ENCODE measurements at places on chromosomes 11 and 22.
A peak's percentile ranks its signal among the peaks of the same experiment; 100 is the strongest.

GRCh38 chr11:69510471-69511357 lies 29.3 kb downstream of the LINC01488 start:
- DNase-seq, result no peak

DNA sequence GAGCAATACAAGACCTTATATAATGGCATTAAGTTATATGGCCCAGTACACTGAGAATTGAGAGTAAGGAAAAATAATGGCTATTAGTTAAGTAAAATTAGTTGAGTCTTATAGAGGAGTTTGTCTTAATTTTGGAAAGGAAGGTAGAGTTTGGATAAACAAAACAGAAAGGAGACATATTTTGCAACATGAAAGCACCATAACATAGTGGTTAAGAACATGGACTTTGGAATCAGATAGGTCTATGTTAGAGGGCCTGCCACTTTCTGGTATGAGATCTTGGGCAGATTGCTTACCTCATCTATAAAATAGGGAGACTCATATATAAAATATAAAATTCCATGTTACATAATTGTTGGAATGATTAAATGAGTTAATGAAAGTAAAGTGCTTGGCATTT lies 68.9 kb downstream of the CSTPP1 start:
- DNase-seq, result no peak

GRCh38 chr11:14309425-14310192 lies 49.4 kb downstream of the RRAS2 start:
- no peak for DNase-seq

DNA sequence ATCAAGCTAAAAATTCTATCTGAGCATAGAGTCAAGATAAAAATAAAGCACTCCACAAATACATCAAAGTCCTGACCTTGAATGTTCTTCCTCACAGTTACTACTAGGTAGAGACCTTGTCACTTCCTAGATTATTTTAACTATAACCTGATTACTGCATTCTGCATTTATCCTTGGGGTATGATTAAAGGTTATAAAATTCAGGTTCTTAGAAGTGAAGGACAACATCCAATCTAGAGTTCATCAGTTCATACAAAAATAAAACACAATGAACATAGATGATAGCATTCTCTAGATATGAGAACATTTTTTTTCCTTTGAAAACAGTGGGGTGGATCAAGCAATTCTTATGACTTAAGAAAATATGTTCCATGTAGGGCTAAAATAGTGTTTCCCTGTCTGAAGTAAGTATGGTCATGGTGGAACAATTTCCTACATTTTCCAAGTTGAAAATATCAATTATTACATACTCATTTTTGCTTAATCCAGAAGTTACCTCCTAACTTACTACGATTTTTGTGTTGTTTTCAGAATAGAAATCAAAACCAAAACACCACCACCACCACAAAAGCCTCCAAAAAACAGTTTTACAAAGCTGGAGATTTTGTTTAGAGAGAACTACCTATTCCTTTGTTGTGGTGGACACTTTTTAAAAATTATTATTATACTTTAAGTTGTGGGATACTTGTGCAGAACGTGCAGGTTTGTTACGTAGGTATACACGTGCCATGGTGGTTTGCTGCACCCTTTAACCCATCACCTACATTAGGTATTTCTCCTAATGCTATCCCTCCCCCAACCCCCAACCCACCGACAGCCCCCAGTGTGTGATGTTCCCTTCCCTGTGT lies 112.0 kb upstream of the DDI1 start:
- no peak for DNase-seq

DNA sequence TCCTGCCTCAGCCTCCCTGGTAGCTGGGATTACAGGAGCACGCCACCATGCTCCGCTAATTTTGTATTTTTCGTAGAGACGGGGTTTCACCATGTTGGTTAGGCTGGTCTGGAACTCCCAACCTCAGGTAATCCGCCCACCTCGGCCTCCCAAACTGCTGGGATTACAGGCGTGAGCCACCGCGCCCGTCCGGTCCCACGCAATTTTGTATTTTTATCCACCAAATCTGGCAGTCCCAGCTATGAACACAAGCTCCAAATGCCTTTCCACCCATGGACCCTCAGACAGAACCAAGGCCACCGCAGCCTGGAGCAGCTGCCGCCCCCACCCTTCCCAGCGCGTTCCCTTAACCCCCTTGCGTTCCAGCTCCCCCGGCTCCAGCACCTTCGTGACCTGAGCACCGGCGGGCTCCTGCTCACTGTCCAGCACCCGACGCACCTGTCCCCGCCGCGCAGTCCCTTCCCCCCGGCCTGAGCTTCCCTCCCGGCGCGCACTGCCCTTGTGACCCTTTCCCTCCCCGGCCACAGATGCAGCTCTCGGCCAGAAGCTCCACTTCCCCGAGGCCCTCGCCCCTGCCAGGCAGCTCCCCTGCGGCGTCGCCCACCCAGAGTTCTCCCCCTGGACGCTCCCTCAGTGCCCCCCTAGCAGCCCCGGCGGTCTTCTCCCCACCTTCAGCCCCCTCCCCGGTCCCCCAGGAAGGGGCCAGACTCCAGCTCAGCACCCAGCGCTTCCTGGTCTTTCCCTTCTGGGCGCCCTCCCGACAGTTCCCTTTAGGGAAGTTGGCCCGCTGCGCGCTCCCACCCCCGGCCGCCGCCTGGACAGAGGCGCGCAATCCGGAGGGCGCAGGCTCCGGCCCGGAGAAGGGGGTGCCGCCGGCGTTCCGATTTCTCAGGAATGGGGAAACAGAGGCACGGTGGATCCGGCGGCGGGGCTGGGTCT lies 5.6 kb upstream of the ZBED4 start:
- no peak for DNase-seq

- DNase-seq, result no peak
Measured at GRCh38 chr11:765025-765801, 12.1 kb downstream of the GATD1 start.

DNA sequence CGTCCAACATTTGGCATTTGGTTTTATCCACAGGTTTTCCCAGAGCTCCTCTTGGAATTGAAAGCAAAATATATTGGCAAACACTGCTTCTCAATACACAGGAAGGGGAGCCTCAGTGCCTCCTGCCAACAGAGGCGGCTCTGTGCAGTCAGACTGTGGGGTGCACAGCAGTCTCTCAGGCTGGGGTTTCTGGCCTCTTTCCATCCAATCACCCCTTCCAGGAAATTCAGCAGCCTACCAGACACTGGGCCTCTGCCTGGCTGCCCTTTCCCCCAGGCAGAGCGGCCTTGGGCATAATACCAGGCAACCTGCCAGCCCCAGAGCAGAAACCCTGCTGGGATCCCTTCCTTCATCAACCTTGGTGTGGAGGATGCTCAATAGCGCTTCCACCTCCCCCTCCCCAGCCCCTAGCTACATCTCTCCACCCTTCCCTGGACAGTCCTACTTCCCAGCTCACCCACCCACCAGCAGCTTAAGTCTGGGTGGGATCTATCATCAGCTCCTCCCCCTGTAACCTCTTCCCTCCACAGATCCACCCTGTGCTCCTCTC lies 17.8 kb upstream of the RAPSN start:
- peak; percentile 76 for DNase-seq

DNA sequence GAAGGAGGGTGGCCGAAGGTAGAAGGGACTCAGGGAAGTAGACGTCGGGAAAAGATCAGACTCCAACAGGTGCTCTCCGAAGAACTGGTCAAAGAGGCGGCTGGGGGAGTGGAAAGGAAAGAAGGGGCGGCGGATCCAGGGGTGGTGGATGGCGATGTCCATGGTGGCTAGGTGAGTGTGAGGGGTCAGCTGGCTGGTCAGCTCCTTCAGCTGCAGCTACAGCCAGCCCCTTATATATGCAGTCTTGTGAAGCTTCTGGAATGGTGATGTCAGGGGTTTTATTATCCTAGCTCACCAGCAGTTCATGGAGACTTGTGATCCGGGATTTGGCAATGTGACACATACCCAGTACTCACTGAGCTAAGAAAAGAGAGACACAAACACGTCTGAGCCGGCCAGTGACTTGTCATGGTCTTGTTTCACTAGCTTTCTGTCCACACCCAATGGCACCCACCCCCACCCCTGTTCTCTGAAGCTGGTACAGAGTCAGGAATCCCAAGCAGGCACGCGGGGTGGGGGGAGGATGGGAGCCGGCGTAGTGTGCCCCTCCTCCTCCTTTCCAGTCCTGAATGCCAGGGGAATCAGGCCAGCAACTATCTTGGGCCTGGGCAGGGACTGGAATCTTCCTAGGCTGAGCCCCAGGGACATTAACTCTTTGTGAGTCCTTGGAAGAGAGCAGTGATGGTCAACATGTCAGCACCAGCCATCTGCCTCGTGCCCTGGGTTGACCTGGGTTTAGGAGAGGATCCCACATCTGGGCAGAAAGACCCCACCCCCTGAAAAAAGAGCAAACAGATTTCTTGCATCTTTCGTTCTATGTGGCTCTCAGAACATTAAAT lies at the start of gene CRYAB:
Gene CRYAB (minus strand): TSS at position 208 of the 839 bp plus-strand sequence. CDS start 46 bp downstream, at position 162.
- DNase-seq, result no peak

DNA sequence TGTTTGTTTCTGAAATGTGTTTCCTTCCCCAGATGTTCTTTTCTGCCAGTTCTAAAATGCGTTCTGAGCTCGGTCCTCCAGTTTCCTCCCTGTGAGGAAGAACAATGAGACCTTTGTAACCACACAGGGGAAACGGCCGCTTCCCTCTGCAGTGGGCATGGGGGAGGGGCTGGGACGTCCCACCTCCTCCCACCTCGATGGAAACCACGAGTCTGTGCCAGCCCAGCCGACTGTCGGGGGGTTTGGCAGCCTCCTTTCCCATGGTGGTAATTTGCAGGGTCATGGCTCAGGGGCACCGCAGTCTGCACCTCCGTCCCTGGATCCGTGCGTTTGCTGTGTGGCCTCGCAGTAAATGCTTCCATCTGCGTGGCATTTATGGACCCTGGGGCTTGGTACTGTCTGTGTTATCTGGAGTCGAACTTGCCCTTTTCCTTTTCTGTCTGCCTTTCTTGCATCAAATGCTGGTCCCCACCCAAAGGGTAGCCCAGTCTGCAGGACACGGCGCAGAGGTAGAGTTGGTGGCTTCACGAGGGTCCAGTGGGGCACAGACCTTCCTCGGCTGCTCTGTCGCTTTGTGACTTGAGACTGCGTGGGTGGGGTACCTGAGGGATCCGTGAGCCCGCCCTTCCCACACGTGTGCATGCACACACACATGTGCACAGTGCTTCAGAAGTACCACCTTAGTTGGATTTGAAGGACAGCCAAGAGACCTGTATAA lies 16.1 kb downstream of the LRP5 start:
- no peak for DNase-seq

DNA sequence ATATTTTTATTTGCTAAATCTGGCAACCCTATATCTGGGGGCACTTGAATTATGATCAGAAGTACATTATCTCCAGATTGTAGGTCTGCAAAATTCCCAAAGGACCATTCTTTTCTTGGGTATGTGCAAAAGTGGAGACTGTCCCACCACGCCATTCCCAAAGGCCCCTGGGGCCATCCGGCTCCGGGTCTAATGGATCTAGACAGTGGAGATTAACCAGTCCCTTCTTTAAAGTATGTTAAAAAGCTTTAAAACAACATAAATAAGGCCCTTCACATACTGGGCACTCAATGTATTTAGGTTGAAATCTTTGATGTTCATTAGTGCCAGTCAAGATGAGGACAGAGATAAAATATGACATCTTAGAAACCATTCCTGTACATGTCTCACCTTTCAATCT lies 124.1 kb downstream of the MAML2 start:
- no peak for DNase-seq

- no peak for DNase-seq
Measured at GRCh38 chr11:126360049-126360446, 4.6 kb downstream of the ST3GAL4 start.

DNA sequence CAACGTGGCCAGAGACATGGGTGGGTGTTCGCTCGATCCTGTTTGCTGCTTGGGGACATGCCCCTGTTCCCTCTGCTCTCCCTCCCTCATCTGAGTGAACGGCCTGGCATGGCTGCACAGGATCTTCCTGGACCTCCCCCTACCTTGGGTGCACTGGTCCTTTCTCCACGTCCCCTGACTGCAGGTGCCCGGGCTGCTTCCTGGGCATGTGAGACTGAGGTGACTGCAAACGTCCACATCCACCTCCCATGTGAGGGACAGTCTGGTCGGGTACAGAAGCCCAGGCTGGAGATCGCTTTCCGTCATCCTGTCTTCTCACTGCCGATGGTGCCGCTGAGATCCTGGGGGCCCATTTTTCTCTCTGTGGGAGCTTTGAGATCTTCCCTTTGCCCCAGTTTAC lies 11.8 kb downstream of the SULT4A1 start:
- no peak for DNase-seq

DNA sequence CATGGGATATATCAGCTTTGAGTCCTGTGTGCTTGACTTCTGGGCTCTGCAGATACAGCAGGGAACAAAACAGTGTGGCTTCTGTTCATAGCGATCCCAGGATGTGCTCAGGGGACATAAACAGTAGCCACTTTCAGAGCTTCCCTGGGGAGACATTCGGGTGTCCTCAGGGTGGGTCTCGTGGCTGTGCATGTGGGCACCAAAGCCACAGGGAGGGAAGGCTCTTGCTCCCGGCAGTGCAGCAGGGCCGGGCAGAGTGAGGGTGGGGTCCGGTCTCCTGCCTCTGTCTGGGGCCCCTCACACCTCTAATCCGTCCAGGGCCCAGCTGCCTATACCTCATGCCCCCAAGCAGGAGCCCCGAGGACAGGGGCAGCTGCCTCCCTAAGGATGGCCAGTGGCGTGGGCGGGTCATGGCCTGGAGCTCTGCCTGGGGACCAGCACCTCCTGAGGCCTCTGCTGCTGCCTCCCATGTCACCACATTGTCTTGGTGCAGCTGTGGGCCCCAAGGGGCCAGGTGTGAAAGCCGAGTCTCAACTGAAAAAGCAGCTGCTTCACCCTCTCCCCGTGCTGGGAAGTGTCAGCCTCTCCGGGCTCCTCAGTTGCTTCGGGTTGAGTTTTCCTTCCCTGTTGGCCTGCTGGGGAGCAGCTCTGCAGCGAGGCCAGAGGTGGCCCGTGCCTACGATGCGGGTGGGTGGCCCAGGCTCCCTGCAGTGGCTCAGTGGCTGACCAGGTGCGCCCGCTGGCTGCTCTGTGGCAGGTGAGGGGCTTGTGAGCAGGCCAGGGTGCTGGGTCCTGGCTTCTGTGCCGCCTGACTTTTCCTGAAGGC lies 3.8 kb downstream of the TPCN2 start:
- DNase-seq, result no peak

All from brain pericyte (primary cell).